Stimulated activated CD4-positive, alpha-beta T cell treated with anti-CD3 and anti-CD28 coated beads, Interleukin-4, amount 100 ng/mL, for 1 hour (primary cell): ENCODE measurements at places on chromosomes 13 and 19.

- peak; percentile 40 for DNase-seq
These were observed 101.3 kb upstream of the SLC15A1 start for GRCh38 chr13:98853771-98854221.

GRCh38 chr19:7742991-7743390 is 4.3 kb downstream of the CD209 start:
- DNase-seq = no peak

DNA sequence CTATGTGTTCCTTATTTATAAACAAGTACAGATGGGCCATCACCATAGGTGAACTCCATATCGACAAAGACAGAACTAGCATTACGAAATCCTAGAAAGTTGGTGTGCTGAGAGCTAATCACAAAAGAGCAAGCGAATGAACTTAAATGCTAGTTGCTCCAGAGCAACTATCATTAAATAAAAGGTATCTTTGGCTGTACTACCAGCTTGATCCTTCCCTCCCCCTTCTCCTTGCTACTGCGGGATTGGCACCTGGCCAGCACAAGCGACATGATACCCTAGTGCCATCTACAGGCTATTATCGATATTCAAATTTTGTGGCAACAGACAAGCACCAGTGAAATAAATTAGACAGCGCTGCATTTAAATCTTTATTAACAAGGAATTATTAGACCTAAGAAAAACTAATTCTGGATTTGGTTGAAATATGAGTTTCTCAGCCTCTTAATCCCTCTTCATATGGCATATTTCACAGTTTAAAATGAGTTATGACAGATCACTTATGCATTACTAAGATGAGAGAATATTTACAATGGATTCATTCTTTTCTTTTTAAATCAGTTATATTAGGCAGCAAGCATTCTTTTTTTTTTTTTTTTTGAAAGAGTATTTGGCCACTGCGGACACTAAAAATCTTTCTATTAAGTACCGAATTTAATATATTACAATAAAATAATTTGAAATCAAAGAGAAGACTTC is 5.8 kb downstream of the PCDH9 start:
- DNase-seq = peak; percentile 58

- no peak for DNase-seq
These were observed 48.7 kb downstream of the RFX2 start for GRCh38 chr19:6061376-6062130.

GRCh38 chr19:6807291-6807690 is 34.8 kb downstream of the VAV1 start:
- no peak for DNase-seq

DNA sequence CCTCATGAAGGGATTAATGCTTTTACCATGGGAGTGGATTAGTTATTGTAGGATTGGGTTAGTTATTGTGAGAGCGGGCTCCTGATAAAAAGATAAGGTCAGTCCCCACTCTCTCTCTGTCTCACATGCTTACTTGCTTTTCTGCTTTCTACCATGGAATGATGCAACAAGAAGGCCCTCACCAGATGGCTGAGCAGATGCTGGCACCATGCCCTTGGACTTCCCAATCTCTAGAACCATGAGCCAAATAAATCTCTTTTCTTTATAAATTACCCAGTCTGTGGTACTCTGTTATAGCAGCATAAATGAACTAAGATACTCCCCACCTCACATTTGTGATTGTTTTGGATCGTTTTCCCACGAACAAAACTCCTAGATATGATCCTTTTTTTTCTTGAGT is 353.8 kb downstream of the DNAJC15 start:
- no peak for DNase-seq

DNA sequence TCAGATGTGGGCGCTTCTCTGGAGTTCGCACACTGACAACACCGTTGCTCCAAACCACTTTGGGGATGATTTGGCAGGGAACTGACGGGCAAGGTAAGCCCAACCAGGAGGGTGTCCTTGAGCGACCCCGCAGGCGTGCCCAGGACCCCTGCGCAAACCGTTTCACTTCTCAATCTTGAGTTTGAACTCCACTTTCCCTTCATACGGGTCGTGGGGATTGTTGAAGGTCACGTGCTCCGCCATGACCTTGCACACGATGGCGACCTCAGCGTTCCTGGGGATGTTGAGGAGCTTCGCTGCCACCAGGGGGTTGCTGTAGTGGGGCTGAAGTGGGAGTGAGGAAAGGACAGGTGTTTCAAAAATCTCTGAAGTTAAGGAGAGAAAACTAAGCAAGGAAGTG is 8.8 kb downstream of the ATP4B start:
- no peak for DNase-seq

GRCh38 chr13:49756263-49756662 is 36.2 kb downstream of the KPNA3 start:
- DNase-seq = no peak

DNA sequence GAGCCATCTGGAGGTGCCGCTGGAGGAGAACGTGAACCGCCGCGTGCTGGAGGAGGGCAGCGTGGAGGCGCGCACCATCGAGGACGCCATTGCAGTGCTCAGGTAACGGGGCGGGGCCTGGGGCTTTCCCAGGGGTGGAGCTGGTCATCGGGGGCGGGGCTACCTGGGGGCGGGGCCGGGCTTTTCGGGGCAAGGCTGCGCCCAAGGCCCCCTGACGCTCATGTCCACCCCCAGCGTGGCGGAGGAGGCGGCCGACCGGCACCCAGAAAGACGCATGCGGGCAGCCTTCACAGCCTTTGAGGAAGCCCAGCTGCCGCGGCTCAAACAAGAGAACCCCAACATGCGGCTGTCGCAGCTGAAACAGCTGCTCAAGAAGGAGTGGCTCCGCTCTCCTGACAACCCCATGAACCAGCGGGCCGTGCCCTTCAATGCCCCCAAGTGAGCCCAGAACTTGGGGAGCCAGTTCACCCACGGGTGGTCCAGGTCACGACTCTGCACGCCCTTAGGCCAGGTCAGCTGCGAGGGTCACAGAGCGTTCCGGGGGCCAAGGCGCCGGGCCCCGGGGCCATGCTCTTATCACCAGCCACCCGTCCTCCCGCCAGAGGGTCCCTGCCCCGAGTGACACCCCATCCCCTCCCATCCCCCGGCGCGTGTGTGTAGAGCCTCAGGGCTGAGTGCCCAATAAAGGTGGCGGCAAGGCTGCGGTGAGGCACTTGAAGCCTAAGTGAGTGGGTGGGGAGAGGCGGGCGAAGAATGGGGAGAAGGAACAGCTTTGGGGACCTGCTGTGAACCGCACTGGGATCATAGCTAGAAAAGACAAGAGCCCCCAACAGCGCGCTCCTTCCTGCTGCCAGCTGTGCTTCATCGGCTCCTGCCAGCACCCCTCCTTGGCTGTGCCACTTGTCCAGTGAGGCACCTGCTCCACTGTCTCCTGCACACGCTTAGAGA is 10.7 kb downstream of the CCDC124 start:
- no peak for DNase-seq

DNA sequence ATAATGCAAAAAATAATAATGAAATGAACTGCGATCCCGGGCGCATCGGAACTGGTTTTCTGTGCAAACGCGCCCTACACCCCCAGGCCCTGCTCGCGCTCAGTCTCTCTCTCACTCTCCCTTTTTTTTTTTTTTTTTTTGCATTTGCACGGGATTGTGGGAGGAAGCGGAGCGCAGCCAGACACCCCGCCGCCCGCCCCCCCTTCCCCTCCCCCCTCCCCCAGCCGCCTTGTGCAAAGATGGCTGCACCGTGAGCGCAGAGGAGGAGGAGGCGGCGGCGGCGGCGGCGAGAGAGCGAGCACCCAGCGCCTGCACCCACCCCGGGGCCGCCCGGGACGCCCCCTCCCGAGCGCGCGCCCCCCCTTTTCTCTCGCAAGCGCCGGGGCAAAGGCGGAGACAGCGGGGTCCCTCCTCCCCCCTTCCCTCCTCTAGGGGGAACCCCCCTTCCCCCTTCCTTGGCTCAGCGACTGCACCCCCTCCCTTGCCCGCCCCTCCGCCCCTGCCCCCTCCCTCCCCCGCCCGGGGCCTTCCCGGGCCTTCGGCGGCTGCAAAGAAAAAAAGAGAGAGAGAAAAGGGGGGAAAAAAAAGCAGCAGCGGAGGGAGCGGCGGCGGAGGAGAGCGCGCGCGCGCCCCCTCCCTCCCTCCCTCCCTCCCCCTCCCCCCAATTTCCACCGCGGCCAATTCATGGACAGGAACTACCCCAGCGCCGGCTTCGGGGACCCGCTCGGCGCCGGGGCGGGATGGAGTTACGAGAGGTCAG is at the start of gene PRR12:
Gene PRR12, plus strand, starts transcription at position 212 of the 760 bp plus-strand sequence. Its CDS starts 473 bp downstream, at position 685.
- DNase-seq = peak; percentile 73
